ENCODE measurements at places on chromosomes 4 and X.
A peak's percentile ranks its signal among the peaks of the same experiment; 100 is the strongest.

DNA sequence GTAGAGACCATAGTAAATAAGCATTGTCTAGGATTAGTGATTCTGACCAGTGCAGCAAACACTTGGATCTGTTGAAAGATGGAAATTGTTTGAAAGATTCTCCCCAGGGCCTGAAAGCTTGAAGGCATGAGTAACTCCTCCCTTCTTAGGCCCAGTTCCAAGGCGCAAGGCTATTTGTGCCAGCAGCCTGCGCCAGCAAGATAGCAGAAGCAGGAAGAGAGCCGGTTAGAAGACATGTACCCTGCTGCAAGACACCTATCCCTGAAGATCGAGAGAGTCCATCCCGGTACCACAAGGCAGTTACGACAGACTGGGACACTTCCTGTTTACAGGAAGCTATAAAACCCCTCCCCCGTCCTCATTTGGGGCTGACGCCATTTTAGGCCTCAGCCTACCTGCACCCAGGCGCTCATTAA is 72.4 kb upstream of the JADE1 start:
- DNase-seq, result no peak

GRCh38 chr4:153513596-153513995 is 47.4 kb downstream of the TMEM131L start:
- no peak for DNase-seq

DNA sequence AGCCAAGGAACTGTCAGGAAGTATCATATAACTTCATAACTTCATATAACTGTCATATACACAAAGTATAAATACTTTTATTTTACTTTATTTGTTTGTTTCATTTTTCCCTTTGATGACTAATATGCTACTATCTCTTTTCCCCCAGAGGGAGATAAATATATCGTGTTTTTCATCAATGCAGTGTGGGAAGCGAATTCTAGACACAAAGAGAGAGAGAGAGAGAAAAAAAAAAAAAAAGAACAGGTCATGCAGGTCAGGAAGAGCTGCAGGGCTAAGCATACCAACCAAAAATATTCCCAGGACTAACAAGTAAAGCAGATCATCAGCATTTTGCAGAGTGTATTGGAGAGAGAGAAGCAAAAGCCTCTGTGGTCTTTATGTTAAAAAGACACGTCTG is 1849.2 kb downstream of the STIM2 start:
- DNase-seq, result no peak

GRCh38 chrX:17656035-17656418 is 81.3 kb upstream of the SCML1 start:
- DNase-seq, result peak; percentile 2

- DNase-seq, result no peak
These were observed 220.8 kb downstream of the SPANXN3 start for GRCh38 chrX:143296521-143296920.

GRCh38 chr4:73725985-73726384 is 14.4 kb upstream of the CXCL8 start:
- DNase-seq, result peak; percentile 94

GRCh38 chr4:68175562-68176155 is 46.0 kb upstream of the TMPRSS11F start:
- peak; percentile 54 for DNase-seq

DNA sequence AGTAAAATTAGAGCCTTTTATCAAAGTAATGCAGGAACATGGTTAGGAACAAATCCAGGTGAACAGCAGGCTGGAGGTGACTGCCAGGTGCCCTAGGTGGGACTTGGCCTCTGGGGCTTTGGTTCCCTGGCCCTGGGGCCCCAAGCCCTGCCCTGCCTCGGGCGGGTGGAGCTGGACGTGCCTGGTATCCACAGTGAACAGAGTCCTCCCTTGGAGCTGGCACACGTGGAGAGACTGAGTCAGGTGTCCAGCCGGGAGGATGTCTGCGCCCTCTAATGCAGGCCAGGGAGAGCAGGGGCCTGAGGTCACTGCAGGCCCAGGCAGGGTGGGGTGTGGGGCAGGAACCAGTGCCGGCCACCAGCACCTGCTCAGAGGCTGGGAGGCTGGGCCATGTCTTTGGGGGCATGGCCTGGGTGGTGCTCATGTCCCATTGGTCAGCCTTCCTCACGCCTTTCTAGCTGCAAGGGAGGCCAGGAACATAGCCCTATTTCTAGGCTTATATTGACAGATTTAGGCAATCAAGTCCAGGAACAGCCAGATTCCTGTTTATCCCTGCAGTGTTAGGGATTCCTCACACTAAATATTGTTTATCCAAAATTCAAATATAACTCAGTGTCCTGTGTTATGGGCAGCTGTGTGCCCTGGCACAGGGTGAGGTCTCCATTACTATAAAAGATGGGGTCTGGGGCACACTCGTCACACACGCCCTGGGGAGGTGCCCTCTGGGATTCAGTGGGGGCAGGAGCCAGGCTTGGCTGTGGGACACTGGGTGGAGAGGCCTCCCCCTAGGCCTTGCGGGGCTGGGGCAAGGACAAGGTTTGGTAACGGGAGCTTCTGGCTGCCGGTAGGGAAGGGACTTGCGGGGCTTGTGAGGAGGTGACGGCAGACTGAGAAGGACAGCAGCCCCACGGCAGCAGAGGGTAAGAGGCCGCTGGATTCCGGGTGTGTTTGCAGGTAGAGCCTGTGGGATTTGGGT is 14.3 kb upstream of the NAT8L start:
- DNase-seq, result no peak

GRCh38 chr4:90189946-90190345 is 62.8 kb downstream of the CCSER1 start:
- no peak for DNase-seq

GRCh38 chr4:14117575-14118238 is 490.2 kb upstream of the BOD1L1 start:
- DNase-seq, result no peak

- DNase-seq, result no peak
These were observed 184.0 kb upstream of the NEIL3 start for GRCh38 chr4:177125656-177126055.

GRCh38 chrX:150018931-150019361 is 80.7 kb upstream of the EOLA2 start:
- DNase-seq, result peak; percentile 76

- peak; percentile 88 for DNase-seq
These were observed 133.3 kb downstream of the DCK start for GRCh38 chr4:71126719-71127118.

DNA sequence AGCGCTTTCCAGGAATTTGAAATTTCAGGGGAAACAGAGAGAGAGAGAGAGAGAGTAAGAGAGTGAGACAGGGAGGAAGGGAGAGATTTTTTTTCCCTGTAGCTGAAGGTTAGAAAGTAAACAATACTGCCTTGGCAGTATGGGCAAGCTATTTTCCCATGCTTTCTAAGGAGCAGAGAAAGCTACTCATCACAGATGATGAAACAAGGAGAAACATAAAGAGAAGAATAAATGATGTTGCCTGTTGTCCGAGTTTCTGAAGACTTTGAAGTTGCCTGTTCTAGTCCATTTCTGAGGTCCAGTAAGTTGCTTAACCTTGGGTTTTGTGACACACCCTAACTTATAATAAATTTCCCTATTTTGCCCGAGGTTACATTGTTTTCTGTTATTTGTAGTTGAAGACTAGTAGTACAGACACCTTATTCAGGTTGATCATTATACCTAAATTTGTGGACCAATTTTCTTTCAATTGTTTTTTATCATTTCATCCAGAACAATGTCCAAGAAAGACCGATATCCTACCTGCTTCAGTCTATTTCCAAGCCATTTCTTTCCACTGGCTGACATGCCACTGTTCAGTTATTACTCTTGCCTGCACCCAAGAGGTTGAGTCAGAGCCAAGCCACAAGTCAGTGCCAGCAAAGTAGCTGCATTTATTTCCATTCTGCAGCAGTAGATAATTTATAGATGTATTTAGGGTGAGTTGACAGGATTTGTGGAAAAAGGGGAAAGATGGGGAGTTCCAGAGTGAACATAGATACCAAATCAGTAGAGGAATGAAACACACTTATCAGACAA is 49.7 kb upstream of the SLC16A2 start:
- DNase-seq, result peak; percentile 16

GRCh38 chrX:45077748-45078424 is 122.8 kb downstream of the DIPK2B start:
- no peak for DNase-seq

DNA sequence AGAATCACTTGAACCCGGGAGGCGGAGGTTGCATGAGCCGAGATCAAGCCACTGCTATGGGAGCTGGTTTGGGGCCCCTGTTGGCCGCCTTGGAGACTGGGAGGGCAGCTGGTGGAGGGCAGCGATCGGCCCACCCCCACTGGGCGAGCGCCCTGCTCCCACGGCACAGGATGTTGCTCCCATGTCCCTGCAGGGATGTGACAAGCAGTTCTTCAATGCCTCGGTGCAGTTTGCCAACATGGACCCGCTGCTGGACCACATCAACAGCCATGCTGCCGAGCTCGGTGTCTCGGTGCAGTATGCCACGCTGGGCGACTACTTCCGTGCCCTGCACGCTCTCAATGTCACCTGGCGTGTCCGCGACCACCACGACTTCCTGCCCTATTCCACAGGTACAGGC is 19.4 kb downstream of the MAN2B2 start:
- no peak for DNase-seq

DNA sequence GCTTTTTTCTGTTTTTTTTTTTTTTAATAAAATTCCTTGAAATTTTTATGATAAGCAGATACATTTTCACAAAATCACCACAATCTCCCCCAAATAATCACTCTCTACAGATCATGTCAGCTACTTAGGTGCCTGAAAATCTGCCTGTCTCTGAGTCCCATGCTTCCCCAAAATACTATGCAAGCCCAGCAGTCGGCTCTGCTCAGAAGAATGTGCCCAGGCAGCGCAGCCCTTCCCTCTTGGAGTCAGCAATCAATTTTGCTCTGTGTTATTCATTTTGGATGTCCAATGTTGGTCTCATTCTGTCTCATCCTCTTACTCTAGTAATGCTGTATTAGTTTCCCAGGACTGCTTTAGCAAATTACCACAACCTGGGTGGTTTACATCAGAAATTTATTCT is 24.9 kb upstream of the C1QTNF7 start:
- no peak for DNase-seq

- DNase-seq, result peak; percentile 31
These were observed 93.5 kb upstream of the UCP1 start for GRCh38 chr4:140662082-140662869.

GRCh38 chr4:60223208-60223923 is 976.8 kb upstream of the ADGRL3 start:
- DNase-seq, result no peak

- DNase-seq, result no peak
These were observed 76.2 kb upstream of the GBA3 start for GRCh38 chr4:22616516-22616915.

- DNase-seq, result peak; percentile 15
These were observed 44.2 kb upstream of the SHOX start for GRCh38 chrX:586351-586750.

GRCh38 chrX:66020631-66021334 is 19.1 kb downstream of the VSIG4 start:
- no peak for DNase-seq

DNA sequence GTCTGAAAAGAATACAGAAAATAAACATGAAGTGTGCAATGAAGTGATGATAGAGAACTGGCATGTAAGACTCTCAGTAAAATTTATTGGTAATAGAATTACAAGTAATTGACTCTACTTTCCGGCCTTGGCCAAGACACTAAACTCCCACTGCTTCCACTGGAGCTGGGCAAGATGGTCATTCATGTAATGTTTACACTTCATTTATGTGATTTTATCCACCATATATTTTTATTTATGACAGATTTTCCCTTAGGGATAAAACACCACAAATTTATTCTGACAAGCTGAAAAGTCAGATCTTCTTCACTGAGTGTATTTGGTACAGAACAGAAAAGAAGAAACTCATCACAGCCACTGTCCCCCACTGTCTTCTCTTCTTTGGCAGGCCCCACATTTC is 191.9 kb downstream of the SLC39A8 start:
- no peak for DNase-seq

DNA sequence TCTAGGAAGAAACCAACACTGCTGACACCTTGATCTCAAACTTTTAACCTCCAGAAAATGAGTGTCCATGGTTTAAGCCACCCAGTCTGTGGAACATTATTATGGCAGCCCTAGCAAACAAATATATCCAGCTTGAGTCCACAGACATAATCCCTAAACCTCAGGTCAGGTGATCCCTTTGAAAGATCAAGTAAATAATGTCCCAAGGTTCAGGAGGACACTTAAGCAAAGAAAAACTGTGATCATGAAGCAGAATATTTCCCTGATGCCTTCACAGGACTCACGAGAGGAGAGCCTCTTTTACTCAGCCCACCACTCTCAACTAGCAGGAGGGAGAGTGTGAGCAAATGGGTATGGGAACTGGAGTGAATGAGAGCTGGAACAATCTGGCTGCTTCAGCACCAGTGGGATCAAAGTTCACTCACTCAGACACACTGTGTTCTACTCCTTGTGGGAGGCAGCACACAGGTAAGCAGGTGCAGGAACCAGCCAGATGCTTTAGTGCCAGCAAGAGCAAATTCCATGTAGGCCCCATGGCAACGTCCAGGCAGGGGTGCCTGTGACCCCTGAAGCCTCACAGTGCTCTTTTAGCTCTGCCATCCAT is 608.4 kb downstream of the RAB28 start:
- no peak for DNase-seq

GRCh38 chr4:138975225-138975624 is 40.4 kb upstream of the NOCT start:
- no peak for DNase-seq

- no peak for DNase-seq
These were observed 82.9 kb upstream of the PNPLA4 start for GRCh38 chrX:8010105-8010504.

DNA sequence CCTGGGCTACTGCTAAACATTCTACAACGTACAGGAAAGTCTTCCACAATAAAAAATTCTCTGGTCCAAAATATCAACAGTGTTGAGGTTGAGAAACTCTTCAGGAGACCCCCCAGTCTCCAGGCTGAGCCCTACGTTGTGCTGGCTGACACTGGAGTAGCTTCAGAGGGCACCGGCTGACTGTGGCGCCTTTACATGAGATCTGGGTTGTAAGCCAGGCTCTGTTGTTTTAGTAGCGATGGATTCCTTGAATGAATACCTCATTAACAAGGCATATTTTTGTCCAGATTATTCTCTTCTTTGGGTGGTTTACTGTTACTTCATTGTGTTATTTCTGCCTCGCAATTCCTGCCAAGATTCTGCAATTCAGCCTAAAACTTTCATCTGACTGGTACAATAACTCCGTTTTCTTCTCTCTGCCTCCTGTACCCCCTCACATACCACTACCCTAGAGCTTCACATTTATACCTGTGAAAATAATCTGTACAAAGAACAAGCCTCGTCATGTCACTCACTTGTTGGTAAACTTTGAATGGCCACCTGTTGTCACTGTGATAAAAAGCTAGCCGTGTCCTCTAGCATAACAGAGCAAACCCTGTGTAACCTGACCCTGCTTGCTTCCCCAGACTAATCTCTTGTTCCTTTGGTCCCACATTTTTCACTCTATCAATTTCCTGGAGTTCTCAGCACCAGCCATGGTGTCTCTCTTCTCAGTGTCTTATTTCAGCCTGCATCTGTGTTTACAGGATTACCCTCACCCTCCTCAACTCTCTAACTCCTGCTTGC is 1476.1 kb upstream of the TENM3 start:
- no peak for DNase-seq

DNA sequence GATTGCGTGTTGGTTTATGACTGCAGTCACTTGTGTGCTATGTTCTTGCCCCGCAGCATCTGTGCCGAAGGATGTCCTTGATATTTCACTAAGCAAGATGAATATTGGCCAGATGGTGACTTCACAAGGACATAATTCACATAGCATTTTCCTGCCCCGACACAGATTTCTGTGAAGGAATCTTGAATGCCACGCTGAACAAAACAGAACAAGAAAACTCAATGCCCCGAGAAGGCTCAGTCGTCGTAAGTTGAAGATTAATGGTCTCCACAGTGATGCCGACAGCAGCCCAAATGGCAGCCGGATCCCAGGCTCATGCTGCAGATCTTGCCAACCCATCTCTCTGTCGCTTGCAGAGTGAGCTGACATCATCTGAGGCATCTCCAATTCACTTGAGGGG is 145.9 kb downstream of the CPEB2 start:
- peak; percentile 21 for DNase-seq
